ENCODE measurements at places on chromosomes 1 and 21.

GRCh38 chr1:243542739-243543415, 287.0 kb downstream of the SDCCAG8 start:
- DNase-seq, result peak; percentile 32

DNA sequence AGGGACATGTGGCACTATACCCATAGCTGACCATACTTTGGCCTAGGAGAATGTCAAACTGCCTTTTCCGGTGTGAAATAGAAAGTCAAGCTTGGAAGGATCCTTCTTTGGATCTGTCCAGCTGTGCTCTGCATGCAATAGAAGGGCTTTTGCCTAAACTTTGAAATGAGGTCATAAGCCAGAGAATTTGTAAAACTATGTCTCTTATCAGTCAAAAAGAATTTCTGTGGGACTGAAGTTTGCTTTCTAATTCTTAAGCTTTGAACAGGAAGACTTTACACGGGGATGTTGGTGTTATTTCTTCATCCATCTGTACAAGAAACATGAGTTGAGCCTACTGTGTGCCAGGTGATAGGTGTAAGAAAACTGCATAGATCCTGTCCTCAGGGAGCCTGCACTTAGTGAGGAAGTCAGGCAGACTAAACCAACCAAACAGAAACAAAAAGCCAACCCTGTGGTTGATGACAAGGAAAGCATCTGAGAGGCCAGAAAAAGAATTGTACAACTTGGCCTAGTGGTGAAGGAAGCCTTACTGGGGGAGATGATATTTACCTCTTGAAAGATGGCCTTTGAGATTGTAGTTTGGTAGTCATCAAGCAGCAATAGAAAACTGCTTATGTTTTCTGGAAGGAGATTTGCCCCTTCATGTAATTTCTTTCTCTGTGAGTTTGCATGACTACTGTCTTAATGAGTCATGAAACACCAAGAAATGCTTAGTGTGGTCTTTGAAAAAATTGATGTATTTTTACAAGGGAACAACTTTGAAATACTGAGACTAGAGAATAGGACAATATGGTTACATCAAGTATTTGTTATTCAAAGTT, 24.8 kb downstream of the TGFB2 start:
- DNase-seq, result no peak

- DNase-seq, result peak; percentile 2
These were observed 12.6 kb upstream of the ACTL8 start for GRCh38 chr1:17742583-17742982.

DNA sequence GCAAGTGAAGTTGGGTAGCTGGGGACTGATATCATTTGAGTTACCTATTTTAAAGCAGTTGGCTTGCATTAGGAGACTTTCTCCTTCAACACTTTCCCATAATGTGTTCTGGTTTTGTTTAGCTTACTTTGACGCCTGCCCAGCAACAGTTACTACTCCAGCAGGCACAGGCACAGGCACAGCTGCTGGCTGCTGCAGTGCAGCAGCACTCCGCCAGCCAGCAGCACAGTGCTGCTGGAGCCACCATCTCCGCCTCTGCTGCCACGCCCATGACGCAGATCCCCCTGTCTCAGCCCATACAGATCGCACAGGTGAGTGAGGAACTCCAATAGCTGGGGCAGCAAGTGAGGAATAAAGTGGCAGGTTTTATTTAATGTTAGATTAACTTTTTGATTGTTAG, 144.3 kb downstream of the CD247 start:
- no peak for DNase-seq

- DNase-seq, result no peak
These were observed 132.9 kb downstream of the RHOU start for GRCh38 chr1:228867951-228868730.

DNA sequence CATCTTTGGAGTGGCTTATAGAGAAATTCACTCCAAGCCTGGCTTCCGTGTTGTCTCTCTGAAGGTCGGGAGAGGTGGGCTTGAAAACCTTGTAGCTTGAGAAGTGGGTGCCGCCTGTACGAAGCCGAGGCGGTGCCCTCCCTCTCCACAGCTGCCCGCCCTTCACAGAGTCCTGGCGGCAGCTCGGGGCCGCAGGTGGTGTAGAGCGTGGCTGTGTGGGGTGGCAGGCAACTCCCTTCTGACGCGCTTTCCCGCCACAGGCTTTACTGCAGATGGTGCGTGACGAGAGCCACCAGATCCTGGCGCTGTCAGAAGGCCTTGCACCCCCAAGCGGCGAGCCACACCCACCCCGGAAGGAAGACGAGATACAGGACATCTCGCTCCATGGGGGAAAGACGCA, 33.1 kb upstream of the DIP2A start:
- DNase-seq, result no peak

DNA sequence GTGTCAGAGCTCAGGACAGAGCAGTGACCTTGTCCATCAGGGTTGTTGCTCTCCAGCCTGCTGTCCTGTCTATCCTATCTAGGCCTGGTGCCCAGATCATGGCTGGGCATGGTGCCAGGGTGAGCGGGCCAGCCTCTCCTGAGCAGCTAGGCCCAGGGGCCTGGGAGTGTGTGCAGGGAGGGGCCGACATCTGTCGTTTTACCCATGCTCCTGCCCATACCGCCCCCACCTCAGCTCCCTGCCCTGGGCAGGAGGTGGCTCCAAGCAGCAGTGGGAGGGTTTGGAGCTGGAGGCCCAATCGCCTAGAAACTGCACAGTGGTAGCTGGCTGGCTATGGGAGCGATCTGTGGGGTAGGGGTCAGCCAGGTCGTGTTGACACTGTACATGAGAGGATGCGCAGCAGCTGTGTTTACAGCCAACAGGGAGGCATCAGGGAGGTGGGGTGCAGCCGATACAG, 6.5 kb downstream of the INSRR start:
- DNase-seq, result peak; percentile 60

GRCh38 chr1:208825300-208825699, 581.1 kb upstream of the PLXNA2 start:
- DNase-seq, result no peak

GRCh38 chr1:197733324-197733723, 42.0 kb downstream of the DENND1B start:
- DNase-seq, result peak; percentile 71

GRCh38 chr1:219880765-219881457, 47.4 kb downstream of the SLC30A10 start:
- DNase-seq, result no peak

GRCh38 chr1:242147096-242147976, 148.4 kb upstream of the MAP1LC3C start:
- DNase-seq, result peak; percentile 56

- DNase-seq, result no peak
These were observed 1.2 kb downstream of the LMOD1 start for GRCh38 chr1:201945157-201945556.

GRCh38 chr1:164560556-164560955, 1.6 kb downstream of the PBX1 start:
- no peak for DNase-seq

- DNase-seq, result no peak
These were observed 154.1 kb downstream of the ZBTB18 start for GRCh38 chr1:244205171-244205570.

GRCh38 chr1:219446288-219446687, 166.6 kb downstream of the ZC3H11B start:
- no peak for DNase-seq

- DNase-seq, result no peak
These were observed 118.5 kb downstream of the LRRC40 start for GRCh38 chr1:70086897-70087296.

DNA sequence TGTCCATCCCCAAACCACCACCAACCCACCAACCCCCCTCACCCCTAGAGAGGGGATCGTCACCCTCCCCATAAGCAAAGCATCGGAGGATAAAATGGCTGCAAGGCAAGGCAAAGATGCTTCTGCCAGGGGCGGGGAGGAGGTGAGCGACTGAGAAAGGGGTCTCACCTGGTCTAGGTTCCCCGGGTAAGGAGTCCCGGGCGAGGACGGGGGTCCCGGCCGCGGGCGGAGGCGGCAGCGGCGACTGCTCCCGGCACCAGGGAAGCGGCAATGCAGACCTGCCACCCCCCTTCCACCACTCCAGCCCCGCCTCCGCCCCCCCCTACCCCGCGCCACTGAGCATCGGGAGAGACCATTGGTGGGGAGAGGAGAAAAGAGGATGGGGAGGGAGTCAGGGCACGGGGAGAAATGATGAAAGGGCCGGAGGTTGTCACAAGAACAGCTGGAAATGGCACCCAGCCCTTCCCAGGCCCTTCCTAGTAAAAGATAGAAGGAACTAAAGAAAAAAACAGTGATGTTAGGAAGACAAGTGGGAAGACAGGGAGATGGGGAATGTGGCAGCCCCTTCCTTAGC, at the start of gene SV2A:
TSS of gene SV2A (minus strand) at position 274 of the 574 bp plus-strand sequence. CDS start 4,004 bp downstream, outside the sequence.
- peak; percentile 60 for DNase-seq

DNA sequence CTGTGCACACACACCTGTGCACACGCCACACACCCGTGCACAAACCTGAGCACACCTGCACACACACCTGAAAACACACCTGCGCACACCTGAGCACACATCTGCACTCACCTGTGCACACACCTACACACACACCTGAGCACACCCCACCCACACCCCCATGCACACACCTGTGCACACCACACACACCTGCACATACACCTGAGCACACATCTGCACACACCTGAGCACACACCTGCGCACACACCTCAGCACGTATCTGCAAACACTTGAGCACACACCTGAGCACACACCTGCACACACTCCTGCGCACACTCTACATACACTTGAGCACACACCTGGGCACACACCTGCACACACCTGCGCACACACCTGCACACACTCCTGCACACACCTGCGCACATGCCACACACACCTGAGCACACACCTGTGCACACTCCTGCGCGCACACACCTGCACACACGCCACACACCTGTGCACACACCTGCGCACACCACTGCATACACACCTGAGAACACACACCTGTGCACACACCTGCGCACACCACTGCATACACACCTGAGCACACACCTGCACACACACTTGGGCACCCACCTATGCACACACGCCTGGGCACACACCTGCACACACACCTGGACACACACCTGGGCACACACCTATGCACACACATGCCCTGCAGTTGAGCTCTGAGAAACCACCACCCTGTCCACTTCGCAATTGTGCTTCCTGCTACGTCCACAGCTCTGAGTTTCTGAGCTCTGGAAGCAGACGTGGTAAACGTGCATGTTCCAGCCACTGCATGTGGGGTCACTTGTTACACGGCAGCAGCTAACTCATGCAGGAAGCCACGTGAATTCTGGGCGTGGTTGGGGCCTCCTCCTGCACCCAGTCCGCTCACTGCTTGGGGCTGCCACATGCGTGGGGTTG, 8.0 kb upstream of the C1orf159 start:
- no peak for DNase-seq

DNA sequence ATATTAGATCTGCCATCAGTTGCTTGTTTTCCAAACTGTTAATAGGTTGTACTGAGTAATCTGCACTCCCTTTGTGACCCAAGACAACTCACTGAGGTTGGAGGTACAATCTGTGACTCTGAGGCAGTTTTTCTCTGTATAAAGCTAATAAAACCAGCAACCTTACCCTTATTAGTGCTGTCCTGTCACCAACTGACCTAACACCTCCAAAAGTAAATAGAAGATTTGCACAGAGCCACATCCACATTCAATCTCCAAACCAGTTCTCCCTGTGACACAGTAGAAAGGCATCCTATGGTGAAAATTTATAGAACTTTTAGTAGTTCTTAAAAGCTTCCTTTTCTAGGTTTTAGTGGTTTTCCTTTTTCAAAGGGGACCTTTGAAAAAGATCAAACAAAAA, 140.4 kb upstream of the ADGRL2 start:
- DNase-seq, result no peak

DNA sequence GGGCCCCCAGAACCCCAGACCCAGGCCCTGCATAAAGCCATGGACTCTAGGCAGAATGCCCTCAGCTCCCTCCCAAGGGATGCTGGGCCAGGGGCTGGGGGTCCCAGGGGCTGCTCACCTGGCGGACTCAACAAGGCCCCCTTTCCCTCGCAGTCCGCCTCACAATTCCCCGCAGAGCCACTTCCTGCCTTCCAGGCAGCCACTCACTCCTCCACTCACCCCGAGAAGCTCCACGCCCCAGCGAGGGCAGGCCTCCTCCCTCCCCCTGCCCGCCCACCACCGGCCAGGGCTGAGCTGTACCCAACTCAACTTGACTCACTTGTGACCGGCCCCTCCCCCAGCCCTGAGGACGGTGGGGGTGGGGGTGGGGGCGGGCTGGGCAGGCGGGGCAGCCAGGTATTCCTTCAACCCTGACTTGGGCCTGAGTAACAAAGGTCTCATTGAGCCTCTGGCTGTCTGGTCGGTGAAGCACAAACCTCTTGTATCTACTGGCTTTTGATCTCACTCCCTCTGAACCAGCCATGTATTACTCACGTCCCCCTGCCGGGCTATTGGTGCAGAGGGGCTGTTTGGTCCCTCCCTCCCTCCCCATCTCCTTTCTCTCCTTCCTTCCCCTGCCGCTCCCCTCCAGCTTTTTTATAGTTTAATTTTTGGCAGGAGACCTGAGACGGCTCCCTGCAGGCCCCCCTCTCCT, 5.9 kb downstream of the BLACAT1 start:
- no peak for DNase-seq

- DNase-seq, result no peak
These were observed 131.5 kb downstream of the RNF220 start for GRCh38 chr1:44536357-44537209.

GRCh38 chr1:61078618-61079295, 3.6 kb upstream of the NFIA start:
- peak; percentile 80 for DNase-seq

GRCh38 chr1:185716095-185716494, 18.1 kb upstream of the HMCN1 start:
- DNase-seq, result no peak

DNA sequence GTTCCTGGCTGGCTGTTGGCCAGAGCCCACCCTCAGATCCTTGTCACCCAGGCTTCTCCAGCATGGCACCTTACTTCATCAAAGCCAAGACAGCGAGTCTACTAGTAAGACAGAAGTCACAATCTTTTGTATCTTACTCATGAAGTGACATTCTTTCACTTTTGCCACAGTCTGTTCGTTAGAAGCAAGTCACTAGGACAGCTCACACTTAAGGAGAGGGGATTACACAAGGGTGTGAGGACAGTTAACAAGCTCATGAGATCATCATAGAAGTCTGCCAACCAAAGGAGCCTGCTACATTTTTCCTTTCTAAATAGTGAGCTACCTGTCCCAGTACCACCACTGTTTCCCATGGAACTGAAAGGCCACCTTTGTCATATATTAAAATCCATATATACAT, 61.5 kb downstream of the PACC1 start:
- DNase-seq, result no peak

- DNase-seq, result no peak
These were observed 10.2 kb upstream of the IL10 start for GRCh38 chr1:206782448-206782847.

- peak; percentile 90 for DNase-seq
These were observed 371 bp downstream of the SZRD1 start for GRCh38 chr1:16367258-16367967.

GRCh38 chr1:225548140-225548857, 104.6 kb downstream of the ENAH start:
- DNase-seq, result no peak

Measured in pons (tissue), 1 donor.